ENCODE measurements at places on chromosomes 7 and 10. TPM values are rescaled to one million over a fixed set of nuclear protein-coding genes. Genes with fewer than 3 reads are reported as not detected.

Gene OIT3
- not detected for total RNA-seq

Gene PALD1
- total RNA-seq, result 5.2 TPM

DNA sequence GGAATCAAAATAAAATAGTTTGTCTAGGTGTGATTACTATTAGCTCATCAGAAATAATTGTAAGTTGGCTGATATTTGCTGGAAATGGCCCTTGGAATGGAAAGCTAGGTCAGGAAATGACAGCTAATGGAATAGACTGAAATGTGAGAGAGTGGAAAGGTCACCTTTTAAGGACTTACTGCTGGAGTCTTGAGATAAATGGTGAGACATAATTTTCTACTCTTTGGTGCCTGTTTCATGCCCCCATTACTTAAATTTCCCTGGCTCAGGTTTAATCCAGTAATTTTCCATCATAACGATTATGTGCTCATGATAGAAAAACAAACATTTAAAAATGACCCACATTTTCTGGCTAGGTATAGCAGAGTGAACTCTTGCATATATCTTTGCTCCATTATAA, 123.6 kb downstream of the ADAM22 start:
- no peak for DNase-seq

GRCh38 chr7:50982626-50983025, 199.9 kb upstream of the GRB10 start:
- DNase-seq, result no peak

DNA sequence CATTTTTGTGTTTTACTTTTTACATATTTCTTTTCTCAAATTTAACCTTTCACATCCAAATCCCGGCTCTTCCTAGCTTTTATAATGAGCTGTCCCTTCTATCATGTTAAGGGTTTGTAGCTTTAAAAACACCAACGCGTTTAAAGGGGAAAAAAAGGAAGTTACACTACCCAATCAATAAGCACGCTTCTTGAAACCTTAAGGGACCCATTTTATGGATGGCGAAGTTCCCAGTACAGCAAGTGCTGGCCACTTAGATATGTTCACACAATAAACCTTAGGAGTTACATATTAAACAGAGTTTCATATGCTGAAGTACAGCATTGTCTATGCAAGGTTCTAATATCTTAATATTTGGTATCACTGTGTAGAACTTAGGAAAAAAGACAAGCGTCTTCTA, 1.8 kb downstream of the GNG11 start:
- DNase-seq, result no peak

Gene CYP3A5
- 0.25 TPM for total RNA-seq

GRCh38 chr10:86451604-86451960, 70.0 kb downstream of the WAPL start:
- no peak for DNase-seq

- peak; percentile 28 for DNase-seq
Measured at GRCh38 chr7:157769526-157770215, 432.9 kb downstream of the DNAJB6 start.

DNA sequence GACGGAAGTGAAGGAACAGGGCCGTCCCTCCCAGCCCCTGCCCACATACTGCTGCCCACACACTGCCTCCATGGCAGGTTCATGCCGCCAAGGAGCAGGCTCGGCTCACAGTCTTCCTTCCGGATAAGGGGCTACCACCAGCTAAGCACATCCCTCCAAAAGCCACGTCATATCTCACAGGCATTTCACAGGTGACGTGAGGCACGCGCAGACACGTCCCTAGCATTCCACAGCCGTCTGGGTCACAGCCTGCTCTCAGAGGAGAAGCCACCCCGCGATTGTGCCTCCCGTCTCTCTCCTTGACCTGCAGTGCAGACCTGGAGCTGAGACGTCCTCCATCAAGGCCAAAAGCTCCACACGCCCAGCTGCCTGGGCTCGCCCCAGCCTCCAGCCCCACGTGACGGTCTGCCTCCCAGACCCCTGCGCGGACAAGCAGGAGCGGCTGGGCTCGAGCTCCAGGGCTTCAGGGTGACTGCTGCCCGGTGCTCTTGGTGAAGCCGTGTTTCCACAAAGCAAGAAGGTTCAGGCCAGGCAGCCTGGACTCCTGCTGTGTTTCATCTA, 114.0 kb downstream of the MAD1L1 start:
- DNase-seq, result no peak

- no peak for DNase-seq
Measured at GRCh38 chr7:149355390-149356048, 93.5 kb downstream of the ZNF783 start.

- DNase-seq, result no peak
Measured at GRCh38 chr7:8131694-8132605, 130.0 kb downstream of the ICA1 start.

Gene SPRN
- not detected for total RNA-seq

Gene CCDC7
- 16.7 TPM for total RNA-seq

GRCh38 chr10:132248455-132249225, 59.1 kb downstream of the STK32C start:
- DNase-seq, result peak; percentile 50

DNA sequence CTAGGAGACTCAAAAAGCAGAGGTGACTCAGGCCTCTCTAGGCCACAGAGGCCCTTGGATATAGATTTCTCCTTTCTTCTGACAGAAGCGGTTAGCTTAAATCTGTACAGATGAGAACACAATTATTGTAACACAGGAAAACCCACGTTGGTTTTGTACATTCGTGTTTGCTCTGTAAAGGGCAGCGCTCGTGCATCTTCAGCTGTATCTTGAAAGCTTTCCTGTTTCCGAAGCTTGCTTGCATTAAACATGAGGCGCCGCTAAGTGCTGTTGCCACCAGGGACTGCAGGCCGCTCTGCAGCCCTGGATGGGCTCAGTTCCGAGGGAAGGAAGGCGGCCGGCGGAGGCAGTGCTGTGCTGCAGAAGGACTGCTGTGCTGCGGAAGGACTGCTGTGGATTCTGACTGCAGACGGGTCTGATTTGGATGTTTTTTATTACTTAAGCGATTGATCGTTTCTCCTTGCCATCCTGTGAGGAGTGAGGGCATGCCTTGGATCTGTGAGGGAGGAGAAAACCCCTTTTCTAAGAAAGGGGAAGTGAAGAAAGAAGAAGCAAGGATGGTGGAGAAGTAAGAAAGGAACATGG, 53.3 kb downstream of the FHIP2A start:
- peak; percentile 36 for DNase-seq

Data from left ventricle myocardium superior (tissue), 1 donor.